ENCODE measurements at places on chromosomes 7 and 10.

DNA sequence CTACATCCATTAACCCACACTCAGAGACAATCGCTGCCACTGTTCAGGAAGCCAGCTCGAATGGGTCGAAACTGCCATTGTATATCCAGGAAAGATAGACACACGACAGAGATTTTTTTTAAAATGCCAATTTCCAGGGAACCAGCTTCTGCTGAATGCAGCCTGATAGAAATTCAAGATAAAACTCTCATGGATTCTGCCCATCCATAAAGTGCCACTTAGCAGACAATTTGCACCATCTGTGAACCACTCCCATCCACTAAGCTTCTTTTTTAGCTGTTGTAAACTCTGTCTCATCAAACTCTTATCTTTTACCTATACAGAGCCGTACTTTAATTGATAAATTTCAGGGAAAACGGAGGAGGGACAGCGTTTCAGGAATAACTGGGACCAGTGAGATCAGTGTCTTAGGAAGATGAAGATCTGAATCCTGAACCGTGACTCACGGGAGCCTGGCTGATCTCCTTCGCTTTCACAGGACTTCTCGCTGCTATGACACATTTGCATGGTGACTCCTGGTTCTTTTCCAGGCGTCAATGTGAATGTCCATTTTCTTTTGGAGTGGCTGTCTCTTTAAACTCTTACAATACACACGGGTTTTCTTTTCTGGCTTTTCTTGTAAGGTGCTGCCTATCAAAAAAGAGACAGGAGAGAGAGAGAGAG is 103.4 kb downstream of the FAM204A start:
- no peaks in the 10 kb centered on the region for H3K36me3 ChIP-seq
- H3K27ac ChIP-seq, result no peak overlapping the region
- no peak overlapping the region for H3K4me3 ChIP-seq
- no peak for DNase-seq

GRCh38 chr7:10860516-10860915 is 113.2 kb upstream of the PHF14 start:
- H3K36me3 ChIP-seq, result no peaks in the 10 kb centered on the region
- H3K27ac ChIP-seq, result no peak overlapping the region
- H3K4me3 ChIP-seq, result no peak overlapping the region
- H3K4me1 ChIP-seq, result no peaks in the 10 kb centered on the region
- no peaks in the 10 kb centered on the region for H3K27me3 ChIP-seq
- DNase-seq, result no peak

DNA sequence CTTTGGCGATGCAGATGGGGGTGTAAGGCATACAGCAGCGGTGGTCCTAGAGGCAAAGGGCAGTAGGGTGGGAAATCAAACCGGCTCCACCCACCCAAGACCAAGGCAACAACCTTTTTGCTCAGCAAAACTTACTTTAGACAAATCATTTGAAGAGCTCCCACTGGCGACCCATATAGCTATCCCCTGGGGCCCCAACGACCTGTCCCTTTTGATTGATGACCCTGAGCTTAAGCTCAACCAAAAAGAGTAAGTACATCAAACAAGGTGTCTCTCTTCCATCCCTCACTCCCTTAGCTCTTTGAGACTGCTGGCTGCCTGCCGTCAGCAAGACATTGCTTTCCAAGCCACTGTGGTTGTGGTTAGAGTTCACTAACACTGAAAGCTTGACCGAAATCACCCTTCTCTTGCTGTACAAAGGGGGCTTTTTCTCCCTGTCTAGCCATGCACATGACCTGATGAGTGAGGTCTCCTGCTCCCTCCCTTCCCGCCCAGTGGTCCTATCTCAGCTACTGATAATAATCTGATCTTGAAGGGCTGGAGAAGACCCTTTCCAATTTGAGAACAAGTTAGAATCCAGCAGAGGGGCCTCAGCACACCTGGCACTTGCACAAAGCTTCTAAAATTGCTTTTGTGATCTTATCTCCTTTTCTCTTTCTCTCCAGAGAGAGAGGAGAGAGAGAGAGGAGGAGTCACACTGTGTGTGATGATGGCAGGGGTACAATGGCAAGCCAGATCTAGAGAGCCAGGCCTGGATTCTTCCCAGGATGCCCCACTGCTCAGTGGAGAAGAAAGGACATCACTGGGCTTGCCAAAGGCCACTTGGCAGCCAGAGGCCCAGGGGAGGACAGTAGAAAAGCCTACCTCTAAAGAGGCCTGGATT is 42.2 kb downstream of the XPNPEP1 start:
- peaks cover 10% of the 10 kb centered on the region for H3K4me1 ChIP-seq
- H3K27ac ChIP-seq, result no peak overlapping the region
- DNase-seq, result no peak

DNA sequence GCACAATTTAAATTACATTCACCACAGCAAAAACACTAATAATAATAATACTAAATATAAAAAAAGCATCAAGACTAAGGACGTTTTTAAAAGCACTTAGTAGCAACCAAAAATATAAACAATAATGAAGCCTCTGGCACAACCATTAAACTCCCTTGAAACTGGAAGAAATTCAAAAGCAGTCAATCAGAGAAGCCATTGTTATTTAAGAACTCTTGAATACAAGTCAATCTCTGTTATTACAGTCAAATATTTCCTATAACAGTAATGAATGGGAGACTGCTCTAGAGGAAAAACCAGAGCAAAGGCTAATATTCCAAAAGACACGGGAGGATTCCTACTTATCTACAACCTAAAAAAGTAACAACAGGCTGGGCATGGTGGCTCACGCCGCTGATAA is 164.2 kb downstream of the KMT2E start:
- H3K27me3 ChIP-seq, result no peaks in the 10 kb centered on the region
- H3K27ac ChIP-seq, result no peak overlapping the region
- peaks cover 9% of the 10 kb centered on the region for H3K4me1 ChIP-seq
- H3K36me3 ChIP-seq, result peaks cover 11% of the 10 kb centered on the region
- DNase-seq, result no peak
- no peak overlapping the region for H3K4me3 ChIP-seq

DNA sequence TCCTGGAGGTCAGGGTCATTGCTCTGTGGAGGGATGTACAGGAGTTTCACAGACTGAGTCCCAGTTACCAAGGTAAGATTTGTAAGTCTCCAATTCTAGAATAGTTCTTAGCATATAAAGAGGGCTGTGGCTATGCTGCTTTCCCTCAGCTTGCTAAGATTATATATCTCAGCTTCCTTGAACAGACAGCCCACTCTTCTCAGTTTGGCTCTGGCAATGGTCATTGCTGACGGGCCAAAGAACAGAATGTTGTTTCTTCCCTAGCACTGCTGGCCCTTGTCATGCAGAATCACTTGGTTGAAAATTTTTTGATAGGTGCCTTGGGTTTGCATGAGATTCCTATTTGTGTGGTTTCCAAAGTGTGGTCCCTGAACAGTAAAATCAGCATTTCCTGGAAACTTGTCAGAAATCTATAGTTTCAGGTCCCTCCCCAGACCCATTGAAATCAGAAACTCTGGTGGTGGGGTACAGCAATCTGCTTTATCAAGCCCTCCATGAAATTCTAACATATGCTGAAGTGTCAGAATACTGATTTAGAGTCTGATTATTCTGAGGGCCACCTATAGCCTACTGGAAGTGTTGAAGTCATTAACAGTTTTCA is 38.2 kb downstream of the NRBF2 start:
- no peak overlapping the region for H3K4me3 ChIP-seq
- peaks cover 63% of the 10 kb centered on the region for H3K4me1 ChIP-seq
- peak overlapping the region; percentile 53 for H3K27ac ChIP-seq
- H3K36me3 ChIP-seq, result peaks cover 54% of the 10 kb centered on the region
- no peak for DNase-seq

GRCh38 chr10:29345144-29345909 is 56.5 kb downstream of the LYZL1 start:
- no peak overlapping the region for H3K4me3 ChIP-seq
- H3K36me3 ChIP-seq, result no peaks in the 10 kb centered on the region
- H3K27me3 ChIP-seq, result peaks cover 17% of the 10 kb centered on the region
- no peak overlapping the region for H3K27ac ChIP-seq

DNA sequence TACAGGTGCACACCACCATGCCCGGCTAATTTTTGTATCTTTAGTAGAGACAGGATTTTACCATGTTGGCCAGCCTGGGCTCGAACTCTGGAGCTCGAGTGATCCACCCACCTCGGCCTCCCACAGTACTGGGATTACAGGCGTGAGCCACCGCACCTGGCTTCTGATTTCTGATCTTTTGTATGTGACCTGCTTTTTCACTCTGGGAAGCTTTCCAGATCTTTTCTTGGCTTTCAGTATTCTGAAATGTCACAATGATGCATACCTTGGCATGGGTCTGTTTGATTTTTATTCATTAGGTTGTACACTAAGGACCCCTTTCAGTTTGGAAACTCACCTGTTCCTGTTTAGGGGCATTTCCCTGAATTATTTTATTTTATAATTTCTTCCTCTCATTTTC is 41.6 kb downstream of the PROSER2 start:
- H3K27ac ChIP-seq, result no peak overlapping the region
- peaks cover 23% of the 10 kb centered on the region for H3K4me1 ChIP-seq
- H3K27me3 ChIP-seq, result peaks cover 4% of the 10 kb centered on the region
- no peak overlapping the region for H3K4me3 ChIP-seq
- DNase-seq, result no peak
- no peaks in the 10 kb centered on the region for H3K36me3 ChIP-seq

DNA sequence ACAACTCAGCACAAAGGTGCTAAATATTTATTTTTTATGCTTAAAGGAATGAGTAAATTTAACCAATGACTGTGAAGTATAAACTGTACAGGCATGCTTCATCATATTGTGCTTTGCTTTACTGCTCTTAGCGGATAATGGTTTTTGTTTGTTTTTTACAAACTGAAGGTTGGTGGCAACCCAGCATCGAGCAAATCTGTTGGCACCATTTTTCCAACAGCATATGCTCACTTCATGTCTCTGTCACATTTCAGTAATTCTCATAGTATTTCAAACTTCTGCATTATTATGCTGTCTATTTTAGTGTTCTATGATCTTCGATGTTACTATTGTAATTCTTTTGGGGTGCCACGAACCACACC is 22.8 kb downstream of the BRAF start:
- DNase-seq, result no peak
- H3K4me1 ChIP-seq, result peaks cover 56% of the 10 kb centered on the region
- no peak overlapping the region for H3K27ac ChIP-seq
- no peak overlapping the region for H3K4me3 ChIP-seq
- H3K27me3 ChIP-seq, result no peaks in the 10 kb centered on the region

- H3K27me3 ChIP-seq, result no peaks in the 10 kb centered on the region
- H3K27ac ChIP-seq, result peak overlapping the region; percentile 28
- no peak overlapping the region for H3K4me3 ChIP-seq
- no peak for DNase-seq
Observed at GRCh38 chr10:24912215-24912614, 40.2 kb downstream of the PRTFDC1 start.

GRCh38 chr7:2217716-2218443 is 14.9 kb downstream of the MAD1L1 start:
- H3K4me1 ChIP-seq, result peaks cover 7% of the 10 kb centered on the region
- H3K36me3 ChIP-seq, result peaks cover 33% of the 10 kb centered on the region
- no peak overlapping the region for H3K4me3 ChIP-seq
- H3K27me3 ChIP-seq, result no peaks in the 10 kb centered on the region
- DNase-seq, result no peak

Data from activated naive CD8-positive, alpha-beta T cell treated with anti-CD3 and anti-CD28 coated beads, Interleukin-2, amount 50 U/mL, for 24 hours (primary cell).